ENCODE measurements at places on chromosomes 6 and 20.

DNA sequence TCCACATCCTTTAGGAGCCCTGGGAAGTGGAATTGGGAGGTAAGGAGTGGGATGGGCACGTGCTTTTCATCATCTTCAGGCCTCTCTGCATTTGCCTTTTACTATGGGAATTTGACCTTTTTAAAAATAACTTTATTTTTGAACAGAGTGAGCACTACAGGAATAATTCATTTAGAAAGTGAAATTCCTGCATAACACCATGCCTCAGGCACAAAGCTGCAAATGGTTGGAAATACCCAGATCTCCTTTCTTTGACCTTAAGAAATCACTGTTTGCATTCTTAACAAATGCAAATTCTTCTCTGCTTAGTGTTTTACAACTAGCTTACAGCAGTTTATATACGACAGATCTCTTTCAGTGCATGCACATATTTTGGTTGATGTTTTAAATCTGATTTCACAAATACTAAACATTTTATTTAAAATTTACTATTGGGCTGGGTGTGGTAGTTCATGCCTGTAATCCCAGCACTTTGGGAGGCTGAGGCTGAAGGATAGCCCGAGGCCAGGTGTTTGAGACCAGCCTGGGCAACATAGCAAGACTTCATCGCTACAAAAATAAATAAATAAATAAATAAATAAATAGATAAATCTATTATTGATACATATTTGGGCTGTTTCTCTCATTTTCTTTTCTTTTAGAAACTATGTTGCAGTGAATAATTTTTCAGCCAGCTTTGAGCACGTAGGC, 24.5 kb downstream of the CST8 start:
- no peaks in the 10 kb centered on the region for H3K27me3 ChIP-seq
- no peaks in the 10 kb centered on the region for H3K4me1 ChIP-seq
- no peak overlapping the region for H3K27ac ChIP-seq
- H3K36me3 ChIP-seq: no peaks in the 10 kb centered on the region
- H3K4me3 ChIP-seq: no peak overlapping the region
- no peak for DNase-seq

DNA sequence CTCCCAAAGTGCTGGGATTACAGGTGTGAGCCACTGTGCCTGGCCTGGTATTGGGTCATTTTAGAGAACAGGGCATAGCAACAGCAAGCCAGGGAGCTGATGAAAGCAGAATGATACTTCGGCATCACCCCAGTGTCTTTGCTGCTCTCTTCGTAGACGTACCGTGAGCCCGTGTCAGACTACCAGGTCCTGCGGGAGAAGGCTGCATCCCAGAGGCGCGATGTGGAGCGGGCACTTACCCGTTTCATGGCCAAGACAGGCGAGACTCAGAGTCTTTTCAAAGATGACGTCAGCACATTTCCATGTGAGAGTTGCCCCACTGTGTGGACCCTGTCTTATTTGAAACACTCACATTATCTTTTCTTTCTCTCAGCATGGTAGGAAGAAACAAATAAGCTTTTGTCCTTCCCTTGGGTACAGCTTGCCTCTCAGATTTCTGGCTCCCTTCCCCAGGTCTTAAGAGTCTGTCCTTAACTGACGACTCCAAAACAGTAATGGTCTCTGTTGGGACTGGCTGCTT, 15.9 kb downstream of the TAF8 start:
- no peak overlapping the region for H3K4me3 ChIP-seq
- no peaks in the 10 kb centered on the region for H3K4me1 ChIP-seq
- no peaks in the 10 kb centered on the region for H3K27me3 ChIP-seq
- H3K27ac ChIP-seq: no peak overlapping the region
- peaks cover 46% of the 10 kb centered on the region for H3K36me3 ChIP-seq
- DNase-seq: no peak

GRCh38 chr6:139508023-139508422, 133.6 kb upstream of the CITED2 start:
- no peaks in the 10 kb centered on the region for H3K27me3 ChIP-seq
- no peak overlapping the region for H3K4me3 ChIP-seq
- no peaks in the 10 kb centered on the region for H3K4me1 ChIP-seq
- no peak for DNase-seq
- no peaks in the 10 kb centered on the region for H3K36me3 ChIP-seq

DNA sequence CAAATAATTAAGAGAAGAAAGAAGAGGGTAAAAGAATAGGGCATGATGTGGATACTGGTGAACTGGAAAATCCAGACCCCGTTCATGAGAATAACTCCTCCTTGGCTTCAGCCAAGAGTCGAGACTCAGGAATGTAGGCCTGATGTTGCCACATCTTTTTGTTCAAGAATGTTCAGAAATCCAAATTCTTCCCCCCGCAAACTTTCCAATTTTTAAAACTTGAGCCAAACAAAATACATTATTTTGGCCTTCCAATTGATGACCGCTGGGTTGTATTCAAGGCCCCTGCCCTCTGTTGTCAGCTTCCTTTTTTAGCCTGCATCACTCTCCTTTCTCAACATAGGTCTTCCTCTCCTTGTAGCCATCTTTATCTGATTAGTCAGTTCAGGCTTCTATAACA, 106.1 kb downstream of the TNFAIP3 start:
- no peaks in the 10 kb centered on the region for H3K27me3 ChIP-seq
- no peaks in the 10 kb centered on the region for H3K4me1 ChIP-seq
- H3K27ac ChIP-seq: no peak overlapping the region
- no peaks in the 10 kb centered on the region for H3K36me3 ChIP-seq
- H3K4me3 ChIP-seq: no peak overlapping the region
- no peak for DNase-seq

- no peaks in the 10 kb centered on the region for H3K36me3 ChIP-seq
- no peak overlapping the region for H3K27ac ChIP-seq
- no peak for DNase-seq
- H3K27me3 ChIP-seq: no peaks in the 10 kb centered on the region
Measured at GRCh38 chr20:48198929-48199451, 413.7 kb upstream of the SULF2 start.

DNA sequence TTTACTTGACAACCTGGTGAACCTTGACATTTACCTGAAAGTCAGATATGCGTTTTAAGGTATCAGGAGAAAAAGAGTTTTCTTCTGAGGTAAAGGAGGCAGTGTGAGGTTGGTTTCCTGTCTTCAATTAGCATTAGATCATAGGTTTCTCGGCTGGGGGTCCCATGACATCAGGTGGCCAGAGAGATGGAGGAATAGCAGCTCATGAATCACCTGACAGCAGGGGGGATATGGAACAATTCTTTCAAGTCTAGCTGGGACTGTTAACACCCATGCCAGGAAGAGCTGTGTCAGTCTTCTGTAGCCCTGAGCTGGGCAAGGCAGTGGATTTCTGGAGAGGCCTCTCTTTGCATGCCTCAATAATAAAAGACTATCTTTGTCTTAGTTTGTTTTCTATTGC, 108.0 kb upstream of the TMEM170B start:
- peaks cover 85% of the 10 kb centered on the region for H3K4me1 ChIP-seq
- no peaks in the 10 kb centered on the region for H3K36me3 ChIP-seq
- H3K27ac ChIP-seq: peak overlapping the region; percentile 94
- no peaks in the 10 kb centered on the region for H3K27me3 ChIP-seq
- no peak overlapping the region for H3K4me3 ChIP-seq

- H3K4me3 ChIP-seq: no peak overlapping the region
- no peak overlapping the region for H3K27ac ChIP-seq
- H3K27me3 ChIP-seq: no peaks in the 10 kb centered on the region
- DNase-seq: no peak
Measured at GRCh38 chr20:58573986-58574385, 58.8 kb upstream of the APCDD1L start.

DNA sequence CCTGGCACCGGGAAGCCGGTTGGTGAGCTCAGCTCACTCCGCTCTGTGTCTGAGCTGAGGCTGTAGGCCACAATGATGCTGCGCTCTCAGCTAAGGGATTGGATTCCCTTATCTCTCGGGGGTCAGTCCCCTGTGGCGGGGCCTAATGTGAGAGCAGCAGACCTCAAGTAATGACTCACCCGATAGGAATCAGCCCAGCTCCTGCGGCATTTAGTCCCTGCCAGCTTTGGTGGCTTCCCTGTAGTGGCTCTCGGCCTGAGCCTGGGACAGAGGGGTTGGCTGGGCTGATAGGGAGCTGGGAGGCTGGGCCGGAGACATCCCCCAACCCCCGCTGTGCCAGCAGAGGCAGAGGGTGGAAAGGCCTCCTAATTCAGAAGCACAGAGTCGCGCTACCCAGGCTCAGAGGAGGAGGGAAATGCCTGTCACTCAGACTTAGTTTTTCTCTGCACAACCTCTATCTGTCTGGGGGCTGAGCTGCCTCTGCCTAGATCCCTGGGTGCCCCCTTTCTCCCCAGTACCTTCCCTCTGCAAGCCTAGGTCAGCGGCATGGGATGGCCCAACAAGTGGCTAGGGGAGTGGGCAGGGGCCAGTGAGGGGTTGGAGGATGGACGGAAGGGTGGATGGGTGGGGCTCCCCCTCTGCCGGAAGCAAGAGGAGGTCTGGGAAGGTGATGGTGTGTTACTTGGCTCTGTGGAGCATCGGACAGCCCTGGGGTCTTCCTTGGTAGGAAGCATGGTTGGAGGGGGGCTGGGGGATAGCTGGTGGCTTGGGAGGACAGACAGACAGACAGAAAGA, 92.2 kb downstream of the CDH22 start:
- no peaks in the 10 kb centered on the region for H3K27me3 ChIP-seq
- no peak overlapping the region for H3K4me3 ChIP-seq
- no peaks in the 10 kb centered on the region for H3K36me3 ChIP-seq
- DNase-seq: no peak

DNA sequence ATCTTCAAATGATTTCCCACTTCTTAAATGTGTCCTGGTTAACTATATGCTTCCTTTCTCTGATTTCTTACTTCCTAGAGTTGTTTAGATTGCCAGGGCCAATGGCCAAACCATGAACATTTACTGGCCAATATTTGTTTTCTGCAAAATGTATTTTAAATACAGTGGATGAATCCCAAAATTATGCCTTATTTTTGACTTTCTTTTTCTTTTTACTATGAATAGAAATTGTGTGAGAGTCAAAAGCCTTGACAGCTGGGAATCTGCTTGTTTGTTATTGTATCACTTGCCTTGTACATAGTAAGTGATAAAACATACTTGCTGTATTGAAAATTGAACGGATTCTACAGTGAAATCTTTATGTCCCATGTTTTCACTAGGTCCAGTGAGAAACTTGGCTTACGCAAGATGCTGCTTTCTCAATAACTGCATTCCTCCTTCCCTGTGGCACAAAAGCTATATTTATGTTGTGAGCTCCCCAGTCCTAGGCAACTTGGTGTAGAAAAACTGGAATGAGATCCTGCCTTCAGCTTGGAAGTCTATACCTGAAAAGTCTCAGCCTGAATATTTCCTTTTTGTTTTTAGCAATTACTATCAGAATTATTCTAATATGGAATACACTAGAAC, 295.2 kb downstream of the EPHA7 start:
- no peaks in the 10 kb centered on the region for H3K27me3 ChIP-seq
- no peak overlapping the region for H3K27ac ChIP-seq
- H3K36me3 ChIP-seq: no peaks in the 10 kb centered on the region

DNA sequence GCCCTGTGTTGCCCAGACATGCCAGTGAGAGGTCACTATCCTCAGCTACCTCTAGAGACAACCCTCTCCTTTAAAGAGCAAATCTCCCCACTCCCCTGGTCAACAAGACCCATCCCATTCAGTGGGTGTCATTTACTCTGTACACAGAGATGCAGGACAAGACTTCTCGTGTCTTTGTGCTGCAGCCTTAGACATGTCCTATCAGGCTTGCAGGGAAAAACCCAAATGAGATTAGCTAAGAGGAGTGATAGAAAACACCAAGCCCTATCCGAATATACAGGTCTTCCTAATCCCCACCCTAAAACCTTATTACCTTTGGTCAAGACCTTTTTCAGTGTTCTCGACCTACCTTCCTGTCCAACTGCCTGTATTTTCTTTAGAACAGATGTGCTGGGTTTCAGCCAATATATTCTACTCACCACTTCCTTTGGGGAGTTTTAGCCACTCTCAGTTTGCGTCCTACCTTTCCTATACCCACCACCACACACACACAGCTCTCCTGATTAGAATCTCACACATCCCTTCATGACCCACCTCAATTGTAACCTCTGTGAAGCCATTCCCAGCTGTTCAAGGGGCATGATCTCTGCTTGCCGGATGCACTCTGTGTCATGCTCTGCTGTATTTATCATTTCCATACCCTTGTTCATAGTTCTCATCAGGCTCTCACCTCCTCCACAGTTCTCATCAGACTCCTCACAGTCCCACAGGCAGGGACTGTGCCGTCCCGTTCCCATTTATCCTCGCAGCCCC, 39.7 kb downstream of the TRAM2 start:
- DNase-seq: no peak
- peak overlapping the region; percentile 75 for H3K27ac ChIP-seq
- peaks cover 51% of the 10 kb centered on the region for H3K4me1 ChIP-seq
- no peaks in the 10 kb centered on the region for H3K27me3 ChIP-seq
- H3K36me3 ChIP-seq: peaks cover 15% of the 10 kb centered on the region
- no peak overlapping the region for H3K4me3 ChIP-seq

DNA sequence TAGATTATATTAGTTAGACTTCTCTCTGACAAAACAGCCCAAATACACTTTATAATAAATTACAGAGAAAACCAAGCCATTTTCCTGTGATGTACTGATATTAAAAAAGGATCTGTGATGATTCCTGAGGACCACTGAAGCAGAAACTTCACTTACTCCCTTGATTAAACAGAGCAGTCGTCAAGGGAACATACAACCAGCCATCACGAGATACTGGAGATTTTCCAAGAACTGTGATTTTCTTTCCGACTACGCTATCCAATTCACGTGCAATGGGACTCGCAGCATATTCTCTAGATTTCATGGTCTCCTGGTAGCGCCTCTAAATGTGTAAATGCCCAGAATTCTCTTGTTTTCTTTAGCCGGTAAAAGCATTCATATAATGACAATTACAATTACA, 377.4 kb downstream of the PHF3 start:
- H3K27me3 ChIP-seq: no peaks in the 10 kb centered on the region
- no peaks in the 10 kb centered on the region for H3K4me1 ChIP-seq
- H3K4me3 ChIP-seq: no peak overlapping the region
- DNase-seq: no peak

- no peaks in the 10 kb centered on the region for H3K4me1 ChIP-seq
- DNase-seq: no peak
- no peak overlapping the region for H3K4me3 ChIP-seq
- H3K27ac ChIP-seq: no peak overlapping the region
- H3K27me3 ChIP-seq: no peaks in the 10 kb centered on the region
- no peaks in the 10 kb centered on the region for H3K36me3 ChIP-seq
Measured at GRCh38 chr6:120774275-120774674, 560.0 kb downstream of the TBC1D32 start.

DNA sequence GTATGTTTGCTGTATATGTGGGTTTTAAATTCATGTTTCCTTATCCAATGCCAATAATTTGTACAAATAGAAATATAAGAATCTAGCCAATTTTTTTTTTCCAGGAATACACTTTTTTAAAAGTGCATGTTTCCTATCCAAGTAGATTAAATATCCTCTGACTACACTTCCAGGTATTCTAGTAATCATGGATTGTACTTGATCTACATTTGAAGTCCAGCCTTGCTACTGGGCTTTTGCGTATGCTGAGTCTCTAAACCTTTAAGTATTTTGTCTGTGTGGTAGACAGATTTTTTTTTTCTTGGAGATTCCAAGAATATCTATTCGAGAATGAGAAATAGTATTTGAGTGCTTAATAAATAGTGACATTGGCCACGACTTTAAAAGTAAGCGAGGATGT, 188.3 kb downstream of the SASH1 start:
- no peak for DNase-seq
- no peaks in the 10 kb centered on the region for H3K27me3 ChIP-seq
- H3K4me3 ChIP-seq: peak overlapping the region; percentile 70

- H3K27ac ChIP-seq: no peak overlapping the region
- no peaks in the 10 kb centered on the region for H3K27me3 ChIP-seq
- H3K36me3 ChIP-seq: peaks cover 17% of the 10 kb centered on the region
- H3K4me3 ChIP-seq: no peak overlapping the region
- no peak for DNase-seq
- no peaks in the 10 kb centered on the region for H3K4me1 ChIP-seq
Measured at GRCh38 chr6:4953440-4953839, 50.4 kb downstream of the RPP40 start.

Measured in thoracic aorta (tissue), 2 donors.